Stimulated activated naive CD4-positive, alpha-beta T cell (primary cell): ENCODE measurements at places on chromosomes 5 and 9.
A peak's percentile ranks its signal among the peaks of the same experiment; 100 is the strongest.

- peak; percentile 51 for DNase-seq
Measured at GRCh38 chr9:38620483-38621433, at the start of gene ANKRD18A. TSS of gene ANKRD18A (minus strand) at chr9:38620596. CDS start at chr9:38620285, 311 bp downstream.

DNA sequence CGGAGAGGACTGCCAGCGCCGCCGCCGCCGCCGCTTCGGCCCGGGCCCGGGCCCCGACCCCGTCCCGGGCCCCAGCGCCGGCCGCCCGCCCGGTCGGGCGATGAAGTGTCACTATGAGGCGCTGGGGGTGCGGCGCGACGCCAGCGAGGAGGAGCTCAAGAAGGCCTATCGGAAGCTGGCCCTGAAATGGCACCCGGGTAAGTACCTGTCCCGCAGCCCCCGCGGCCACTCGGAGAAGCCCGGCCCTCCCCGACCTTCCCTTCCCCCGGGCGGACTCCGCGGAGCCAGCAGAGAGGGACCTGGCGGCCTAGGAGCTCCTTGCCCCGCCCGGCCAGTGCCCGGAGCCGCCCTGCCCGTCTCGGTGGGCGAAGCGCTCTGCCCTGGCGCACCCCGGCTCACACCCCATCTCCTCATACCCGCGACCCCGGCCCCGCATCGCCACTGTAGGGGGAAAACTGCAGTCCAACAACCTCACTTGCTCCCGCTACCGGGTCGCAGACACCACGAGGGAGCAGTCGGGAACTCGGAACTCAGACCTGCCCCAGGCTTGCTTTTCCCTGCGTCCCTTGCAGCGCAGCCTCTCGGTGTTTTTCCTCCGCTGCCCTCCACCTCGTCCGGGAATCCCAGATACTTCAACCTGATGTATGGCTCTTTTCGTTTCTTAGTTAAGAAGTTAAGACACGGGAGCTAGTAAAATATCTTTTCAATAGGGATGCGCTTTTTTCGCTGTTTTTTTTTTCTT, 532 bp downstream of the DNAJC21 start:
- peak; percentile 78 for DNase-seq

- no peak for DNase-seq
Measured at GRCh38 chr9:128296340-128297220, 20.5 kb downstream of the SWI5 start.

DNA sequence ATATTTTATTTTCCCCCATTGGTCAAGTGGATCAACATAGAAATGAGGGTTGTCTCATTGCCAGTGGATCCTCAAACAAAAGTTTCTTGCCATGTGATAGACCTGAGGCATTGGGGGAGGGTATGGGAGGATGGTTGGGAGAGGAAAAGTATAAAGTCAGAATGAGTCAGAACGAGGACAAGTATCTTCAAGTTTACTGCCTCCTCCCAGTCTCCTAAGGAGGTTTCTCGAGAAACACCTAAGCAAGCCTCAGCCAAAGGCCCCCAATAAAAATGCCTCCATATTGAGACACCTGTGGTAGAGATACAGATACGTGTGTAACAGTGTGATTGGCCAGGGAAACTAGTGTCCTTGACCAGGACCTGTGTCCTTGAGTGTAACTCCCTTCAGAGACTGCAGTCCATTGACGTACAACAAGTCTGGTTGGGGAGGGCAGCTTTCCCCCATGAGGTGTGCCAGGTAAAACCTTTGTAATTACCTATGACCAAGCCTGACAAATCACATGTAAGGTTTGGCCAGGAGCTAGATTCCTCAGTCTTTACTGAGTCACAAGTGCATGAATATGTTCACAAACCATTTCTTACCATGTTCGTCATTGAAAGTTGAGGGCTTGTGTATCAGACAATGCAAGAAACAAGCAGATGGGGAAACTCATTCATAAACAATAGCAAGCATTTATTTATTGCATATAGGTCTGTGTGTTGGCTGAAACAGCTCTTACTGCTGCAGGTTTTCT, 198.6 kb upstream of the SH3GL2 start:
- DNase-seq, result no peak

- DNase-seq, result no peak
Measured at GRCh38 chr9:136714893-136715274, 2.5 kb downstream of the DIPK1B start.

- no peak for DNase-seq
Measured at GRCh38 chr5:68376935-68377334, 161.4 kb downstream of the PIK3R1 start.

DNA sequence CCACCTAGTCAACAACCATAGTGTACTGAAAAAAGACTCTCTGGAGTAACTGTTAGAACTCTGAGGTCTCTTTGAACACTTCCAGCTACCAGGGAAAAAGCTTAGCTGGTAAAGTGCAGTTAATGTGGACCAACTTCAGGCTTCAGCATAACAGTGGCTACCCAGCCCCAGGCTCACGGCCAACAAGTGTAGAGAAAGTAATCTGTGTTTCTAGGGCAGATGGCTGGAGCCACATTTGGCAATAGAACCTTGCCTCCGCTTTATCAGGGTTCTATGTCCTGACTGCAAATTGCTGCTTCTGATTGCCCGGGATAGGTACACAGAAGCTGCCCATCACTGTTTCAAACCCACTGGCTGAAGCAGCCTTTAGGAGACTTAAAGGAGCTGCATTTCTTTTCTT, 76.0 kb upstream of the SIMC1 start:
- DNase-seq, result no peak

- no peak for DNase-seq
Measured at GRCh38 chr9:136445799-136446198, 6.2 kb upstream of the INPP5E start.

GRCh38 chr9:77944556-77945243, 86.9 kb downstream of the GNAQ start:
- DNase-seq, result no peak

DNA sequence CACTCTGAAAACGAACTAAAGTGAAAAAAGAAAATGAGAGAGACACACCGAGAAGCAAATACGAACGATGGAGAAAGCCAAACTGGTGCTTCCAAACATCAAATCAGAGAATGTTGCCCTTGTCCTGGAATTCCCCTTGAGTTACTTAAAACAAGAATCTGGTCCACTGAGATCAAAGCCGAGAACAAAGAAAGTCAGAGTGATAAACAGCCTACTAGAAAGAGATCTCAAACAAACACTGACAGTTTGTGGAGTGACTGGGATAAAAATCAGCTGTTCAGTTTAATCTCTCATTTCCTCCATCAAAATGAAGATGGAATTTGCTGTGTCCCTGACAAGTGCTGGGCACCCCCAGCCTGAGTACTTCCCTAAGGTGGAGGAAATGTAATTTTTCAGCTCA, 582.6 kb downstream of the NR2F1-AS1 start:
- no peak for DNase-seq

DNA sequence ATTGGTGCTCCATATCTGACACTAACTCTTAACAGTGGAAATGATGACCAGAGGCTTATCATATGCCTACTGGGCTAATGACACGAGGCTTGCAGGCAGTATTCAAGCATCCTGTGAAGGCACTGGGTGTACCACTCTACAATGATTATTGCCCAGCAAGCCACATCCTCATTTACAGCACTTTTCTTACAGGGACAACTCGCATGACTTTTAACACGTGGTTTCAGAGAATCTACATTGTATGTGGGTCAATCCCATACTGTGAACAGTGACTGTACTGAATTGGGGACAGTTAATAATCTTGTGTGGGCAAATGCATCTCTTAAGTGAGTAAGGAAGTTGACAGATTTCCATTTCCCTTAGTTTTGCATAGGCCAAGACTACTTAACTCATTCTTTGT, 260.0 kb downstream of the TRPM3 start:
- no peak for DNase-seq

- no peak for DNase-seq
Measured at GRCh38 chr9:27471366-27471765, 52.7 kb upstream of the IFNK start.
